Liver (tissue), 10 donors: ENCODE measurements at places on chromosomes 4 and X. TPM values are rescaled to one million over a fixed set of nuclear protein-coding genes. Genes with fewer than 3 reads are reported as not detected.

GRCh38 chr4:26891867-26892266 lies 31.2 kb downstream of the STIM2 start:
- no peak for DNase-seq

DNA sequence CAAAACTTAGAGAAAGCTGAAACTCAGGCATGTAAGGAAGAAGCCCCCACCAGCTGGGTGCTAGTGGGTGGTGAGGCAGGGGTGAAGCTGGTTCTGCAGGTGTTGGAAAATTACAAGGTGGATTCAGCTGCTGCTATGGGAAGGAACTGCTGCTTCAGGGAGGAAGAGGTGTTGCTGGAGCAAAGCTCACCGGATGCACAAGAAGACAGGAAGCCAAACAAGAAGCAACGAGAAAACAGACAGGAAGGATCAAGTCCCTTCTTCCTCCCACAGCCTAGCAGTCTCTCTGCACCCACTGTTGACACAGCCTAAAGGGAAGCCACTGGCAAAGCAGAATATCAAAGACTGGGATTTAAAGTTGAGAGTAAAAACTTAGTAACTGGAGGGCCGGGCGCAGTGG lies 100.2 kb upstream of the JADE1 start:
- DNase-seq = no peak

DNA sequence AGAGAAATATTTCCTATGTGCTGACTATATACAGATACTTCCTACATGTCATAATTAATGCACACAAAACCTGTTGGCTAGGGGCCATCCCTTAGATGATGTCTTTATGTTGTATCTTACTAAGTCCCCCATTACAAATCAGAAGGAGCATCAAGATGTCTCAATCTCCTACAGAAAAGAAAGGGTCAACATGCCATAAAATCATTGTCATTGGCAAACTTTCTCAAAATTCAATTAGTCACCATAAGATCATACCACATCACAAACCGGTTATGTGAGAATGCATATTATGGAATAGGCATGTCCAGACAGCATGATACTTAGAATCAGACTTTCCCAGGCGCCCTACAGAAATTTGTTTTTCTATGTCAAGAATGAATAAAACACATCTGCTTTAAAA lies 175.2 kb upstream of the TET2 start:
- DNase-seq = no peak

DNA sequence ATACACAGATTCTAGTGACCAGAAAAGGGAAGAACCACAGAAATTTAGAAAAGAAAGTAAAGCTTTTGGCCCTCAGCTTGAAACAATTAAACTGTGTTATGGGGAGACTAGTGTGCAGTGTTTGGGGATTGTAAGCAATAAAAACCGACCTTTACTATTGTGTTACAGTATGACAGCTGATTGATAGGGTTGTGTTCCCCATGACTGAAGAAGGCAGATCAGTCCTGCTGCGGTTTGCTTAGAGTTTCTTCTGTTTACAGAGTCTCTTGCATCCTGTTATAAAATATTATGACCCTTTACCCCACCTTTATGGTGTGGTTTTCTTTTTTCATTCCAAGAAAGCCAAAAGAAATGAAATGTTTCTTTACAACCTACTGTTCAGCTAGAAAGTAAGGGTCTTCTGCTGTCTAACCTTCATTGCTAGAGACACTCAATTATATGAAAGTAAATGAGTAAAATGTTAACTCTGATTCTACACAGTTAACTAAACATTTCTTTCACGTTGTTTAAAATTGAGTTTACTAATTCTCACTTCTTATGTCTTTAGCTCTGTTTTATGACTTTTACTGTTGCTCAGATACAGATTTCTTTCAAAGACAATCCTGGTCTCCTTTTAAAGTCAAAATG lies 18.1 kb downstream of the CHIC1 start:
- no peak for DNase-seq

DNA sequence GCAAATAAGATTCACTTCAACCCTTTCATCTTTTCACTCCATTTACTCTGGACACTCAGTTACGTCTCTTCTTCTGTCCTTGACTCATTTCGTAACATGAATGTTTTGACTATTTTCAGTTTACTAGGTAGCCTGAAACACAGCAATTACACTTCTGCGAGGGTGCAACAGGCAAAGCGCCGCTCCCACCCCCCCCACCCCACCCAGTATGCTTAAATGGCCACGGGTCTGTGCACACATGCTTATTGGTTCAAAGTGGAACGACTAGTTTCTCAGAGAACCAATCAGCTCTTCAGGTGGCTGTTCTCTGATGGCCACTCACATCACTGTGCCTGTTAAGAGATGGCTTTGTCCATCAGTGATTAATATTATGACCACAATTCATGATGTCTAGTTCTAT lies 3.5 kb downstream of the BEND4 start:
- no peak for DNase-seq

- no peak for DNase-seq
Observed at GRCh38 chrX:41085512-41085877, 250 bp downstream of the USP9X start.

- no peak for DNase-seq
Observed at GRCh38 chr4:188439641-188440311, 300.5 kb downstream of the TRIML1 start.

DNA sequence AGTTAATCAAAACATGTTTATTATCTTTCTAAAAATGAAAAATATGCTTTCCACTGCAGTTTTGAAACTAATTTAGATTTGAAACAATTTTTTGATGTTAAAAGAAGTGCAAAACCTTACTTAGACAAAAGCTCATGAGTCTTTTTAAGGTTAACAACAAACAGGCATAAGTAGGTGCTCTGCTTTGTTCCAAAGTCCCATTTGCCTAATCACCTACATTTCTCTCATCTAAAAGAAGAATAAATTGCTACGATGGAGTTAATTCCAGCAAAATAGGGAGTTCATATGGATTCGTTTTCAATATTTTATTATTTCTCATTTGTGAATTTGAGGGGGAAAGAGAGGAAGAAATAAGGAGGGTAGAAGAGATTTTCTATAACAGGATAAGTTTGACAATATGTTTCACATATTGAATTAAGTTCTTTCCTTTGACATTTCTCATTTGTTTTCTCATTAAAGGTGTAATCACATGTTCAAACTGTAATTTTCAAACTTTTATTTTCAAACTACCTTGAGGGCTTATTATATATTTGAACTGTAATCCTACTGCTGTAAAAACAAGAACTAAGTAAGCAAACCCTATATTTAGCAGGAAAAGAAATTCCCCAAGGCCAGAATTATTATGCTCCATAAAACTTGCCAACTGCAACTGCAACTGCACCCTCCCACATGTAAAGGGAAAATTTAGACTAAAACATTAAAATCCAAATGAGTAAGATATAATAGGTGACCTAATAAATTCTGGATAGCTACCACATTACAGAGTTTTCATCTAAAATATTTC lies 9.6 kb upstream of the SLC39A8 start:
- no peak for DNase-seq

- no peak for DNase-seq
Observed at GRCh38 chr4:188930822-188931221, 791.6 kb downstream of the TRIML1 start.

GRCh38 chr4:155722816-155723499 lies 35.9 kb upstream of the GUCY1B1 start:
- DNase-seq = no peak

DNA sequence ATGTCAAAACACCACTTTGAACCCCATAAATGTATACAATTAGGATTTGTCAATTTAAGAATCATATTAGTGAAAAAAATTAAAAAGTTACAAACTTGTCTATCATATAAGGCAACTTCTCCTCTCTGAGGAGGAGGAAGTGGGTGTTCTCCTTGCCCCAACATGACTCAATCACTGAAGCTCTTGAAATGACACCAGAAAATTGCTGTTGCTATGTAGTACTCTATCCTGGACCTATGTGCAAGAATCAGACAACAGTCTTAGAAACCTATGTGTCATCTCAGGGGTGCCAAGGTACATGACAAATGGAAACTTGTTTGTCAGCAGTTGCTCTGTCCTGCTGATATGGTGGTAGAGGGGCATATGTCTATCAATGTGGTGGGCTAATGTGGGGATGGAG lies 47.7 kb downstream of the HMGB3 start:
- DNase-seq = no peak

- no peak for DNase-seq
Observed at GRCh38 chr4:6565691-6566390, 9.1 kb upstream of the MAN2B2 start.

DNA sequence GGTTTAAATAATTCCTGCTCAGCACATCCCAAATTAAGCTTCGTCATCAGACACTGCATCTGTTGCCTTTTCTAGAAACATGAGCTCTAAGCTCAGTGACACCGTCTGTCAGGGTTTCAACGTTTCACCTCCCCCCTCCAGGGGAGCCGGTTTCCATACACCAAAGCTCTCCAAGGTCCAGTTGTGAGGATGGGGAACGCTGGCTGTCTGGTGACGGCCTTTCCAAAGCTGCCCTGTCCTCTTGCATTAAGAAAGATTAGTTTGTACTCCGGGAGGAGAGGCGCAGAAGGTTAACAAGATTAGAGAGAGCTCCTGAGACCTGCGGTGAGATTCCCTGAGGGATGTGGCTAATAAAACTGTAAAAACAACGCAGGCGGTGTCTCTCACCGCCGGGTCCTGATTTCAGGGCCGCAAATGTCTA lies 43.2 kb downstream of the ASMT start:
- no peak for DNase-seq

DNA sequence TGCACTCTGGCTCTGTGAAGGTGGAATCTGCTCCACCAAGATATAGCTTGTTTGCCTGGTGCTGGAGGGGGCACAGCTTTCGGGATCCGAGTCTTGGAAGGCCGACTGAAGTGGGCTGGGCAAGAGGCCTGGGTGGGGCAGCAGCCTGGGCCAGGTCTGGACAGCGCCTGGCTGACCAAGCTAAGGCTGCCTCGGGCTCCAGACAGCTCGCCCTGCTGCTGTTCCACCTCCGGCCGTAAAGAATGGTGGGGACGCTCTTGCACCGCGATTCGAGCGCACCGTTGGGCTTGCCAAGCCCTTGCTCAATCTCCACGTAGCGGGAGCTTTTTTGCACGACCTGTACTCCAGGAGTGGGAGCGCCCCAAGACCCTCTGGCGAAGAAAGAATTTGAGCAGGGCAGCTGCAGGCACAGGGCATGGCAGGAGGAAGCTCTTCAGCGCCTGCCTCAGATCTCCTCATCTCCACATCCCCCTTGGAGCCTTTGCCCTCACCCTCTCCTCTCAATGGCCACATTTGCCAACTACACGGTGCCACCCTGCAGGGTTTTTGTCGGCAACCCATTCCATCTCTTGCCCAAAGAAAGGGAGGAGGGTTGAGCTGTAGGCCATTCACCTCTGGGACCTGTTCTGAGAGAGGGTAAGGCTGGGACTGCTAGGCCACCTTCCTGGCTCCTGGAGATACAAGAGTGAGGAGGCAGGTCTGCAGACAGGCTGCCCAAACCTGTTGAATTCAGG lies 18.9 kb downstream of the CNGA2 start:
- peak; percentile 42 for DNase-seq

DNA sequence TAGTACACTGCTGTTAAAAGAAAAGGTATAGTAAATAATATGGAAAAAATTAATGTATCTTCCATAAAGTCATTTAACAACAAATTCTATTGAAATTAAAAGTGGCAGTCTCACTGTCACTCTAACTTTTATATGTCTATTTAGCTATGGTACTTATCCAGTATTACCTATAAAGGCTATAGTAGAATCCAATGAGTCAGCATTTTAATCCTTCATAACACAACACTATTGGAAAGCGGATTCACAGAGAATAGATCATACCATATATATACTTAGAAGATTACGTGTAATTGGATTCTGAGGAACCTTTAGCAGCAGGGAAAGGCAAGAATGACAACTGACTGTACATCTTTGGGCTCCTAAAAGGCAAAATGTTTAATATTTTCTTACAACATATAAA lies 1942.6 kb downstream of the PCDH7 start:
- no peak for DNase-seq

- DNase-seq = no peak
Observed at GRCh38 chr4:158859661-158860060, 90.8 kb downstream of the FNIP2 start.

DNA sequence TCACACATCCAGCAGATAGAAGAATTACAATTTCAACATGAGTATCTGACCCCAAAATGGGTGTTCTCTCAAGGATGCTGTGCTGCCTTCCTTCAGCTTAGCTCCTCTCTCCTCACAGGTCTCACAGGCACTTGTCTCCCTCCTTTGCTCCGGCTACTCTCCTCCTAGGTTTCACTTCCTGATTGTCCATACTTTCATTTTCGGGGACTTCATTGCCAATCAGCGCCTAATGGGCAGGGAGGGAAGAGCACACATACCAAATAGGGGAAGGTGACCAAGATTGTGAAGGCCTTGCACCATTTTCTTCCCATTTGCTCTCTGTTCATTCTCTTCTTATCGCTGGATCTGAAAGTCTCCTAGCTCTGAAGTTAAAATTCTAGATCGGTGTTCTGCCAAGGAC lies 125.4 kb upstream of the EOLA2 start:
- DNase-seq = no peak

DNA sequence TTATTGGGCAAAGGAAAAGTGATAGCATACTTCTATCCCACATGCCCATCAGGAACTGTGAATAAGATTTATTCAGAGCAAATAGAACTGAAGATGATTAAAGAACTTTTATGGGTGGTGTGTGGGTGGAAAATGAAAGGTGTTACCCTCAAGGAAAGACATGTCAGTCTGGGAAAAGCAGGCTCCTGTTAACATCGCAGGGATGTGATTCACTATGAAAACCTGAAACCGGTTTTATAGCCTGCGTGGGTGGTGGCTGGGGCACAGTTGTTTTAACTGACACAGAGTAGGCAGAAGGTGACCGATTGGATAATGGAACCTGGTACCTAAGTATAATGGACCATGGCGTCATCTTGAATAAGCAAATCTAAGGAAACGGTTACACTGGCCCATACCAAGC lies 61.3 kb upstream of the CASK start:
- no peak for DNase-seq

- DNase-seq = no peak
Observed at GRCh38 chr4:173091958-173092357, 76.7 kb upstream of the GALNT7 start.

- DNase-seq = no peak
Observed at GRCh38 chr4:6280365-6280996, 10.8 kb downstream of the WFS1 start.

GRCh38 chrX:46374371-46374770 lies 170.8 kb downstream of the ZNF674 start:
- no peak for DNase-seq

- no peak for DNase-seq
Observed at GRCh38 chr4:137651128-137651527, 118.8 kb upstream of the PCDH18 start.

- no peak for DNase-seq
Observed at GRCh38 chr4:1137063-1137776, 23.9 kb upstream of the RNF212 start.

Gene NAP1L5
- total RNA-seq = 2.0 TPM

Gene MAGEB17
- not detected for total RNA-seq

Gene SATL1
- 0.05 TPM for total RNA-seq

Gene HMGN5
- total RNA-seq = 2.0 TPM

Gene TEX13A
- not detected for total RNA-seq

Gene PITX2
- total RNA-seq = not detected

Gene DOK7
- total RNA-seq = 0.84 TPM

Gene MAGEA9B
- total RNA-seq = not detected

Gene RBMX
- total RNA-seq = 91.8 TPM

Gene SSX2B
- total RNA-seq = not detected

Gene SMIM14
- 21.1 TPM for total RNA-seq
